Jurkat, Clone E6-1 (cell line): ENCODE measurements at places on chromosomes 2 and 18.

GRCh38 chr2:28377984-28378678, 14.5 kb upstream of the FOSL2 start:
- DNase-seq = no peak

DNA sequence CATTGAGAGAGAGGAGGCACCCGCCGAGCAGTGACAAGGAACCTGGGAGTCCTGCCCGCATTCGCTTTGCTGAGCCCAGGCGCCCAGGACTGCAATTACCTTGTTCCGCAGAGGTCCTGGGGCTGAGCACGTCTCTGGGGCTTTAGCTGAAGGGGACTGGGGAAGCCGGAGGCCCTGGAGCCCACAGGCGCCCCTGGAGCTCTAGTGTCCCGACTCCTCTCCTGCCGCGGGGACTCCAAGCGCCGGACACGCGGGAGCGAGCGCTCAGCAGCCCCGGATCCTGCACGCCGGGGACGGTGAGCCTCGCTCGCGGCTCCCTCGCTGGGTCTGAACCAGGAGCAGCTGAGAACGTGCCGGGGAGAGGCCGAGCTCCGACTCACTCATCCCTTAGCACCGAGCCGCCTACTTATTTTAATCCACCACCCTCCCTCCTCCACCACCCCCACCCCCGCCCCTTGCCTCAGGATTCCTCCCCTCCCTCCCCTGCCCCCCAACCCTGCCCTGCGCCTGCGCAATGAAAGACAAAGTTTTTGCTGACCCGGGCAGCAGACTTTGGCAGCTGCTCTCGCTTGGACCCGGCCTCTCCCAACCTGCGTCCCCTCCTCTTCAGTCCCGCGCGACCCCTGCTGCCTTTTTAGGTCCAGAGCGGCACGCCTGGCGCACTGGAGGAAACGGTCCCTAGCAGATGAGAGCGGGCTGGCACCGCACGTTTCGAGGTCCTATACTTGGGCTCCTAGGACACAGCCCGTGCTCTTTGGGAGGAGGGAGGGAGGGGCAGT, at the start of gene OSR1:
Gene OSR1, minus strand, starts transcription at position 382 of the 779 bp plus-strand sequence. CDS start 4,818 bp downstream, outside the sequence.
- DNase-seq = no peak

DNA sequence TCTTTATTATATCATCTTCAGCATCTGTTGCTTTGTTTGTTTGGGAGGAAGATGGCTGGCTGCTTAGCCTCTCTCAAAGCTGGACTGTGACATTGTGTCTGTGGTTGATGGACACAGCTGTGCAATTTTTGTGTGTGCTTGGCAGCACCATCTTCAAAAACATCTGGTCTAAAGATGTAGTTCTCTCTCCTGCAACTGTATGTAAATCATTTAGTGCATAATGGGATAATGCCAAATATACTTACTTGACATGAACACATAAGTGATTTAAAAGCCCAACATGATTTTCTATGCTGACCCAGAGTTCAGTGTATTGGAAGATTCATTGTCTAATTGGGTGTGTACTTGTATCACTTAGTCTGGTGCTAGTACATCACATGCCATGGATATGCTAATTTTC, 112.2 kb downstream of the MAP4K4 start:
- no peak for DNase-seq

DNA sequence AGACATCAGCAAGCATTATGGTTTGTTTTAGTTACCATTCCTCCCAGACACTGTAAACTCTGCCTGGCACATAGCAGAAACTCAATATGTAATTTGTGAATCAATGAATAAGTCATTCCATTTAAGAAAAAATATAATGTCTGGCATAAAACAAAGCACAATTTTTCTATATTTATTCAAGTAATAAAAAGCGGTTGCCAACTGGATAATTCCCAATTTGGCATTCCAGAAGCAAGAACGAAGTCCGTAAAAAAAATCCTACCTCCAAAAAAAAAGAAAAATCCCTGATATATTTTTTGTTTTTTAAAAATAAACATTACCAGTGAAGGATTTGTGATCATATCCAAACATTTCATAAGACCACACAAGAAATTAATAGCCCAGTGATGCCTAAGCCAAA, 351.3 kb upstream of the LRRTM4 start:
- DNase-seq = no peak

DNA sequence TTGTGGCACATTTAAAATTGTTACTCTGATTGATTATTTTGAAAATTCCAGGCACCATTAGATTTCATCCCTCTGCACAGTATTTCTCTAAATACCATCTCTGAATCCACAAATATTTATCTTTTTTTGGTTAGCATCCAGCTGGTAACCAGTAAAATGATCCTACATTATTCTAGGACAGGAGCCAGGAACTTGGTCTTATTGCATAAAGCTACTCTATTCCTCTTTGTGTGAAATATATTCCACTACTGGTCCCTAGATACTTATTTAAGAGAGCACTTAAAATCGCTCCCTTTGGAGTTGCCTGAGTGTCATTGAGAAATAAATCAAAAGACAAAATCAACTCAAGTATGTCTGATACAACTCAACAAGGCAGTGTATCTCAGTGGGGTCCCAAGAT, 7.4 kb upstream of the MBOAT2 start:
- no peak for DNase-seq

DNA sequence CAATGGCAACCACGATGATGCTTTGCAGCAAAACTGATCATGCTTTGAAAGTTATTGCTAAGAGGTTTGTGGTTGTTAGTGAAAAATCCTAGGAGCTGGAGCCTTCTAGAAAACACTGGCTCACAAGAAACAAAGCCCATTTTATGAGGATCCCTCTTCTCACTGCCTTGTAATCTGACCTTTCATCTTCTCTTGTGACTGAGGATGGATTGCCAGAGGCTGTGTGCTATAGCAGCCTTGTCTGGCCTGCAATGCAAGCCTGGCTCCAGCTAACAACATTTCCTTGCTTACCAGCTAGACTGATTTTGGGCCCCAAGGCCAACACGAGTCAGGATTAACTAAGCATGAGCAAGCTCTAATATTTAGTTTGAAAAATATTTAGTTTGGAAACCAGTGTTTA, 13.1 kb downstream of the PIEZO2 start:
- no peak for DNase-seq

DNA sequence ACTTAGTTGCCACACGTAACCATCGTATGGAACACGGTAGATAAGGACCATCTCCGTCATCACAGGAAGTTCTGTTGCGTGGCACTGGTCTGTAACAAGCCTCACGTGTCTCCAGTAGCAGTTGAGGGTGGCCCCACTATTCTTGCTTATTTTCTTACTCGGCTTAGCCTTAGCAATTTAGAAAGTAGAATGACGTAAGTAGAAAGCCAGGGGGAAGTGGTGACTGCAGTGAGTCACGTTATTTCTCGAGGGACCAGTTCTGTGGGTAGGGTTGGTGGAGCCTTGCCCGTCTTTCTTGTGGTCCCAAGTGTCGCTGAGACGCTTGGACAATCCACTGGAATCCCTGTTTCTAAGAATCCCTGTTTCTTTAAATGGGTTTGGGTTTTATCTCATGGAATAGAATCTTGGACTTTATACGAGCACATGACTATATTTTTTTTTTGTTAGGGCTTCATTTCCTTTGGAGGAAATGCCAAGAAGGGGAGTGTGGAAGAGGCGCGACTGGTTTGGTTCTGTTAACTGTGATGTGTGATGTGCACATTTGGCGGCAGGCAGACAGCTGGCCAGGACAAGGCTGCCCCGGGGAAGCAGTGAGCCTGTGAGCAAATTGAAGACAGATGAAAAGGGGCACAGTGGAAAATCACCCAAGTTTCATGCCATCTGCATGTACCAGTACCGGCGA, 96.2 kb downstream of the CABLES1 start:
- DNase-seq = peak; percentile 36

GRCh38 chr2:104977958-104978357, 59.9 kb upstream of the MRPS9 start:
- DNase-seq = no peak

GRCh38 chr2:170465241-170465640, 249.9 kb upstream of the SP5 start:
- DNase-seq = no peak

GRCh38 chr2:233021771-233022170, 8.7 kb upstream of the NGEF start:
- no peak for DNase-seq
